ENCODE measurements at places on chromosomes 12 and 14. TPM values are rescaled to one million over a fixed set of nuclear protein-coding genes. Genes with fewer than 3 reads are reported as not detected.

The RXYLT1 gene
- 13.5 TPM for total RNA-seq

The DCN gene
- 16.2 TPM for total RNA-seq

The RFX4 gene
- not detected for total RNA-seq

The STYX gene
- total RNA-seq, result 22.3 TPM
